ENCODE measurements at places on chromosomes 6 and 20. TPM values are rescaled to one million over a fixed set of nuclear protein-coding genes. Genes with fewer than 3 reads are reported as not detected.

The ZNF311 gene
- total RNA-seq, result 0.98 TPM

The PHACTR2 gene
- 21.2 TPM for total RNA-seq

The HLA-DMB gene
- 2.3 TPM for total RNA-seq

The MYMX gene
- total RNA-seq, result not detected

The C20orf202 gene
- not detected for total RNA-seq

The TMEM239 gene
- not detected for total RNA-seq

The NOTCH4 gene
- total RNA-seq, result 0.69 TPM

The MEP1A gene
- total RNA-seq, result not detected

- peak; percentile 60 for DNase-seq
- peak overlapping the region; percentile 38 for H3K27ac ChIP-seq
- peaks cover 78% of the 10 kb centered on the region for H3K36me3 ChIP-seq
- peaks cover 58% of the 10 kb centered on the region for H3K4me1 ChIP-seq
- H3K27me3 ChIP-seq, result no peaks in the 10 kb centered on the region
These were observed 107.0 kb downstream of the HIVEP1 start for GRCh38 chr6:12119085-12119588.

DNA sequence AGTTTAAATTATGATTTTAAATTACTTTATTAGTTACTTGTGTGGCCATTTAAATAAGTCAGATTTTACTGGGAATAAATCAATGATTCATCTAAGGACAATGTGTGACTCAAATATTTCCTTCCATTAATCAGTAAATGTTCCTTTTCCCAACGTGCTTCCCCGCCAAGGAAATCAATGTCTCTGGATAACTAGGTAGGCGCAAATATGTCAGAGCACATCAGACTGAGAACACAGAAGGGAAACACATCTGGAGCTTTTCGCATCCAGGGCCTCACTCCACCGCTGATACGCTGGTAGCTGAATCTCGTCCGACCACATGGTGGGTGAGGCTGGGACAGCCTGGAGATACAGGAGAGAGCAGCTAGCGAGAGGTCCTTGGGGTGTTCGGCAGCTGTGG lies 56.4 kb upstream of the RPS6KA2 start:
- H3K4me1 ChIP-seq, result no peaks in the 10 kb centered on the region
- no peak for DNase-seq
- H3K27me3 ChIP-seq, result no peaks in the 10 kb centered on the region
- no peak overlapping the region for H3K4me3 ChIP-seq
- H3K27ac ChIP-seq, result no peak overlapping the region

DNA sequence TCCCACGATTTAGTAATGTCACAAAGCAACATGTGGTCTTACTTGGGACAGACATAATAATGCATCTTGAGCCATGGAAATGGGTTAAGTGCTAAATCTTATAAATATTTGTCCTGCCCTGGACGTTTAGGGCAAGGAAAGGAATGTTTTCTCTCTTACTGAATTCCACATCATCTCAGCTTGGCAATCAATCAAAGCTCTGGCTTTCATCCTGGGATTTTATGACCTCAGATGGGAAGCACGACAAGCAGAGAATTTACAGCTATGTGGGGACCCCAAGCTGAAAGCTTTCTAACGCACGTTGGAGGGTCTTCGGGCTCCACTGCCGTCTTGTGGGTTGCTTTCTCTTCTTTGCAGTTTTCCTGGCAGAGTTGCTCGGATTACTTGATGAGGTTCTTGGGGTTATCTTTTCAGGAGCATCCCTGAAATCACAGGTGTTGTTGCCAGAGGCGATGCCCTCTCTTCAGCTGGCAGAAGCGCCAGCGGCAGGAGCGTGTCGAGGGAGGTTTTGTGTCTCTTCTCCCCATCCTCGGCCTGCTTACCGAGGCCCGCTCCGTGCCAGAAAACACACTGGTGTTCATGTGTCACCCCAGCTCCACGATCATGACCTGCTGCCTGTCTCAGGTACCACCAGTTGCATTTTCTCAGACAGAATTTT lies 73.4 kb upstream of the FRMD1 start:
- no peak overlapping the region for H3K27ac ChIP-seq
- peaks cover 11% of the 10 kb centered on the region for H3K27me3 ChIP-seq
- no peak overlapping the region for H3K4me3 ChIP-seq
- no peak for DNase-seq

DNA sequence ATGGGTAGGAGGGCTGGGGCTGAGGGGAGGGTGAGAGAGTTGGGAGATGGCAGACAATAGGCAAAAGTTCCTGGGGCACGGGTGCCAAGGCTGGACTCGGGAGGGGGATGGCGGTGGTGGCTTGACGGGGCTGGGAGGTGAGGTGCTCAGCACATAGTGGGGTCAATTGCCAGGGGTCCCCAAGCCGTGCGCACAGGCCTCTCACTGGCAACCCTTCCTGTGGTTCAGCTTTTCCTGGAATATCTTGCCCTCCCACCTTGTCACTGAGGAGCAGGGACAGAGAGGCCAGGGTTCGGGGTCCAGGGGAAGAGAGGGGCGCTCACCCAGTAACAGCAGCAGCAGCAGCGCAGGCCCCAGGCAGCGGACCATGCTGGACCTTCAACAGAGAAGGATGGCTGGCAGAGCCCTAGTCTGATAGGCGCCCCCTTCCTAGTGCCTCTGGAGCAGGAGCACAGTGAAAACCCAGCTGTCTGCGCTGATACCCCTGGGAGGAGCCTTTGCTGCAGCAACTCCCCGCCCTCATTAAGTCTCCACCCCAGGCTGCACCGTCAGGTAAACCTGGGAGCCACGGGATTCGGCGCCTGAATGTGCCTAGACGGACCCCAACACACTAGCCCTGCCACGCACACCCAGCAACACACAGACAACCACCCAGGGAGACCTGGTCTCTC lies at the start of gene GFRA4:
Gene GFRA4 (minus strand): TSS at position 369 of the 671 bp plus-strand sequence. CDS start 0 bp downstream, at position 369.
- H3K27ac ChIP-seq, result no peak within 1 kb of the TSS
- peaks cover 27% of the 10 kb centered on the region for H3K4me1 ChIP-seq

- DNase-seq, result peak; percentile 65
- peak overlapping the region; percentile 93 for H3K27ac ChIP-seq
- H3K36me3 ChIP-seq, result peaks cover 43% of the 10 kb centered on the region
- peak overlapping the region; percentile 88 for H3K4me3 ChIP-seq
These were observed 763 bp downstream of the C6orf47 start for GRCh38 chr6:31659649-31660380.

DNA sequence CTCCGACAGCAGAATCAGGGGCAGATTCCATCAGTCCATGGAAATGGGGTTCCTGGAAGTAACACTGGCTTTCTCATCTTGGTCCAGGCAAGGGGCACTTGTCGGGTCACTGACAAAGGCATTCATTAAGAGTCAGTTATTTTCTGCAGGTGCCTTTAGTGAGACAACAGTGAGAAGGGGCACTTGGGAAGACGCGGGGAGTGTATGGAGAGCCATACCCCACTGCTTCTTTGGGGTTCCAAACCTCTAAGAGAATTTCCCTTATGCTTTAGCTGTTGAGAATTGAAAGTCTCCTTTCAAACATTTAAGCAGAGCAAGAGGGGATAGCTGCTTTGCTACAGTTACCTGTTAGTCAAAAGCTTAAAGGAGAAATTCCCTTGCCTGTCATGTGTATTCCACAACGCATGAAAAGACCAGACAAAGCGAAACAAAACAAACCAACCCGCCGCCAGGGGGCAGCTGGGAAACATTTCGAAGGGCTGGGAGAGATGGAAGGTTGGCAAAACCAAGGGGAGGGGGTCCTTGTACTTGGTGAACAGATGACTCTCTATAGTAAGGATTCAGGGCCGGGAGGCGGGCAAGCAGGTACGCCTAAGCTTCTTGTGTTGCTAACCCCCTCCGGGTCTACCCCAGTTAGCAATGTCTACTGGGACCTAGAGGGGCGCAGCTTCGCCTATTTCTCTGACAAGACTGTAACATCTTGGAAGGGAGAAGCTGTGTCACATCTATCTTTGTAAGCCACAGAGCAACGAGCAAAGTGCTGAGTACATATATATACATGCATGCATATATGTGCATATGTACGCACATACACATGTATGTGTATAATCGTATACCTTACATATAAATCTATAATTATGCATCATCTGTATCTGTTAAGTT lies 474.9 kb upstream of the AGPAT4 start:
- peak; percentile 59 for DNase-seq
- no peaks in the 10 kb centered on the region for H3K27me3 ChIP-seq
- H3K36me3 ChIP-seq, result no peaks in the 10 kb centered on the region
- H3K4me1 ChIP-seq, result no peaks in the 10 kb centered on the region
- H3K27ac ChIP-seq, result no peak overlapping the region

DNA sequence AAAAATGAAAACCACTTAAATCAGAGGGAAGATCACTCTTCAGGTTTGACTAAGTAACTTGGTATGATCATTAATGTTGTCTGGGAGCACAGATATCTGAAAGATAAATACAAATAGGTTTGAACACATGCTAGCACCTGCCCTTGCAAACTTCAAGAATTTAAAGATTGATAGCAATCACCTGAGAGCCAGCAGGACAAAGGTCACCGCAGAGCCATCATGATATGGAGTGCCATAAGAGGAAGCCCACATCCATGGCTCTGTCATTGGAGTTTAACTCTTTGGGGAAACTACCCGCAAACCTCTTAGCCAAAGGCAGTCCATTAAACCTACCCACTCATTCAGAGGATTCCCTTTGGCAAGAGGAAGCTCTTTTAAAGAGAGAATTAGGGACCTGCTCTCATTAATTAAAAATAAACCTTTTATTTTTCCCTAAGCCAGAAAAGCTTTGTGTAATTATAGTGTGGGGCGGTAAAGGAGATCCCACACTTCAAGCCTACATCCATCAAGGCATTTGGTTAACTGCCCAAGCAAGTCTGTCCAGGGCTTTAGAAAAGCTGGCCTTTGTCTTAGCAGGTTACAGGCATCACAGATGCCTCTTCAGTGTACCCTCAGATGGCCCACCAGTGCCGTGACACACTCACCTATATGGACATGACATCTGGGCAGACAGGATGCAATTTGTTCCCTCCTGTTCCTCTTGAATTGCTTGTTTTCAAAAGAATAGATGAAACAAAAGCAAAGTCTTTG lies 73.0 kb downstream of the SASH1 start:
- no peaks in the 10 kb centered on the region for H3K36me3 ChIP-seq
- no peaks in the 10 kb centered on the region for H3K4me1 ChIP-seq
- no peak overlapping the region for H3K4me3 ChIP-seq
- H3K27me3 ChIP-seq, result peaks cover 20% of the 10 kb centered on the region
- no peak for DNase-seq
- no peak overlapping the region for H3K27ac ChIP-seq

DNA sequence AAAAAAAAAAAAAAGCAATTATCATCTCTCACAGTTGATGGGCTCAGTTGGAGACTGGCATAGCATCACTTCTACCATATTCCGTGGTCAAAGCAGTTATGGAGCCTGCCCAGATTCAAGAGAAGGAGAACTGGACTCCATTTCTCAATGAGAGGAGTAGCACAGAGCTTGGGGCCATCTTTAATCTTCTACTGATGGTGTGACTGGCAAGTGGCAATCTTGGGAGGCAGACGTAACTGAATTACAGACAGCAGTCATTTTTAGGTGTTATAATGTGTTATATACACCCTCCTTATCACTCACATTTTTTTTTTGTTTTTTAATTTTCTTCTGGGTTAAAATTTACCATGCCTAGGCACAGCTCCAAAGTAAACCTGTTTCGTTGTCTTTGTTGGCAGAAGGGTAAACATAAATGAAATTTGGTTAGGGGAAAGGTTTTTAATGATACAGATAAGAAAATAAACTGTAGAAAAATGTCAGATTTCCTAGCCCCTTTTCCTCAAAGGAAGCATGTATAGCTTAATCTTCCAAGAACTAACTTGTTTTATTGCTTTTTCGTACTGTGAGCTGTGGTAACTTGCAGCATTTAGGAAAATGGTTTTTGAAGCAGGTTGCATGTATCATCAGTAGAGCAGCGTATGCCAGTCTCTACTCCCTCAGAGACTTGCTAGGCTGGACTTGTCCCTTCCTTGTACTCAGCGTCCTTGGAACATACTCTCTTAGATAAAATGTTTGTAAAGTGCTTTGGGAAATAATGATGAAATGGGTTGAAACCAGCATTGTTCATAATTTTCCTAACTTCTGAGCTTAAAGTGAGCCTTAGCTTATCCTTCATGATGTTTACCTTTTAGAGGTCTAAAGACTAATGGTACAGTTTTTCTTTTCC lies 25.7 kb downstream of the ZFAND3 start:
- H3K4me3 ChIP-seq, result no peak overlapping the region
- no peaks in the 10 kb centered on the region for H3K27me3 ChIP-seq
- DNase-seq, result no peak
- peaks cover 61% of the 10 kb centered on the region for H3K4me1 ChIP-seq
- no peak overlapping the region for H3K27ac ChIP-seq

DNA sequence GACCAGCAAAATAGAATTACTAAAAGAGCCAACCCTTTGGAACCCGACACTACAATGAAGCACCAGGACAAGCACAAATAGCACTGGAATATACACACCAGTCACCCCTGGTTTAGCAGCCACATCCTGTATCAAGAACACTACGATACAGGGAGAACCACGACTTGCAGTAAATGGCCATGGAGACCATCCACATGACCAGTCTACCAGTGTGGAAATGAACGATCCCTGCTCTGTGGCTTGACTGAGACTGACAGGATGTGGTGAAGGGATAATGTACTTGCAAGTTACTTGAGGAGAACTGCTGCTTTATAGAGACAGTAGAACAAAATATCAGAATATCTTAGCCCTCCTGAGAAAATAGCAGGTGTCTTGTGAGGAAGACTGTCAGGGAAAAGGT lies 169.6 kb downstream of the COL9A1 start:
- H3K27me3 ChIP-seq, result no peaks in the 10 kb centered on the region
- H3K27ac ChIP-seq, result no peak overlapping the region
- H3K4me1 ChIP-seq, result no peaks in the 10 kb centered on the region
- DNase-seq, result no peak
- no peak overlapping the region for H3K4me3 ChIP-seq
- no peaks in the 10 kb centered on the region for H3K36me3 ChIP-seq

Data from activated CD4-positive, alpha-beta T cell treated with anti-CD3 and anti-CD28 coated beads for 36 hours (primary cell).